Karpas-422 (cell line): ENCODE measurements at places on chromosomes 2 and 18.

- no peak for DNase-seq
Observed at GRCh38 chr18:52391810-52392559, 52.0 kb downstream of the DCC start.

- no peak for DNase-seq
Observed at GRCh38 chr2:159710601-159711180, 1.6 kb upstream of the MARCHF7 start.

DNA sequence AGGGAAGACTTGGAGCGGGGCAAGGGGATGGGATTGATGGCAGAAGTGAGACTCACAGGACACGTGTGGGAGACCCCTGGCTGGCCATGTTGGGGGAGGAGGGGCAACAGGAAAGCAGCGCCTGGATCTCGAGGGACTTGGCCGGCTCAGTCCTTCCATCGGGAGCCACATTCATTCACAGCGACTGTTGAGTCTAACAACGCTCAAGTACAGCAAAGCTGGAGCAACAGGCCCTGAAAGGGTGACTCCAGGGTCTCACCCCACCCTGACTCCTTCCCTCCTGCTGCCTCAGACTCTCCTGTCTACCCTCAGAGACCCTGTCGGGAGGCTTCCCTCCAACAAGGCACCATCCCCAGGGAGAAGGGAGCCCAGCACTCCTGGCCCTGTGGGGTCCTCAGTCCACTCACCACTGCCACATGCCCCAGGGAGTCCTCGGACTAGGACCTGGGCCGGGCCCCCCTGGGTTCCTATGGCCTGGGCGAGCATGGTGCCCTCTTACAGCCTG lies 14.8 kb upstream of the ALPI start:
- no peak for DNase-seq

DNA sequence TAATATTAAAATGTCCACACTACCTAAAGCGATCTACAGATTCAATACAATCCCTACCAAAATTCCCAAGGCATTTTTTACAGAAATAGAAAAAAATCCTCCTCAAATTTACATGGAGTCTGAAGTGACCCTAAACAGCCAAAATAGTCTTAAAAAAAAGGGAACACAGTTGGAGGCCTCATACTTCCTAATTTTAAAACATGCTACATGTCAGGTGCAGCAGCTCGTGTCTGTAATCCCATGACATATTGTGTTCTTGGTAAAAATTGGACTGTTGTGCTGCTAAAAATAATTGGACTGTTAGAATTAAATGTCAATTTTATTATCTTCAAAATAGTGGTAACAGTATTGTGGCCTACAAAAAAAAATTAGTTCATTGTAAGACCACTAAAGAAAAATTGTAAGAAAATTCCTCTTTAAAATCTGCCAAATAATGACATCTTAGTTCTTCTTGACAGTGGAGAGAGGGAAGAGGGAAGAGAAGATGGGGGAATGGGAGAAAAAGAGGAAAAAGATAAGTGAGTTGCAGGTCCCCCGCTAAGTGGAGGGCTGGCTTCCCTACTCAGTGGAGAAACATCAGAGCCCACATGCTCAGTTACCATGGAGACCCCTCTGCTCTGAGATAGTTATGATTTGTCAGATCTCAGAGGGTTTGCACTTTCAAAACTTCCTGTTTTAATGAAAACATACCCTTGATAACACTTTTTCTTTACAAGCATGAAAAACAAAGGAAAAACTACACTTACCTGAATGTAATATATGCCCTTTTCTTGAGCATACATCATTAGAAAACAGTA lies 46.5 kb downstream of the UNC50 start:
- DNase-seq: no peak

DNA sequence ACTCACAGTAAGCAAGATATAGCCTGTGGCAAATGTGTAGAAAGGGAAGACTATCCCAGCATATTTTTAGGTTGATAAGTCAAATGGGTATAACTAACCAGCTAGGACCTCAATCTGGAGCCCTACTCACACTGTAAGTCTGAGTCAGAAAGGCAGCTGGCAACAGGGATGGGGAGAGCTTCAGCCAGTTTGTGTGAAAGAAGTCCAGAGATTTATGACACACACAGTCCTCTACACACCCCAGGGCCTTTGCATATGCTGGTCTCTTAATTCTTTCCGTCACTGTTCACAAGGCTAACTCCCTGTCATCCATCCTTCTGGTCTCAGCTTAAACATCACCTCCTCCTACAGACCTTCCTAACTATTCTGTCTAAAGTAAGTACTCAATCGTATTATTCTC lies 5.9 kb upstream of the TCF4 start:
- no peak for DNase-seq
